ENCODE measurements at places on chromosomes 4 and X.
A peak's percentile ranks its signal among the peaks of the same experiment; 100 is the strongest.

- no peak for DNase-seq
Observed at GRCh38 chr4:42416017-42416416, 18.7 kb downstream of the SHISA3 start.

DNA sequence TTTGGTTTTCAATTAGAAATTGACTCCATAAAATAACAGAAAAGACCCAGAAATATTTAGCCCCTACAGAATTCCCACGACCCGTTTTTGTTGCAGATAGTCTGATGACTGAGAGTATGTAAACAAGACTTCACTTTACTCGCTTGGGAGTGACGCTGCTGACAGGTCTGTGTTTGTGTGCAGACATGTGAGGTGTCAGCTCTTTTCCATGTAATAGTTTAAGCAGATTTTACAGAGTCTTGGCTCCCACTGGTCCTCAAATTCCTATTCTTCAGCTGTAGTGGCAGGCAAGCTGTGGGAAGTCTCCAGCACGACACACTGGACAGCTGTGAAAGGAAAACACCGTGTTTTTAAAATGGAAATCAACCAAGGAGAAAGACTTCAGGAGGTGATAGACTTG is 455.7 kb downstream of the GABRG1 start:
- DNase-seq = no peak

GRCh38 chr4:148061141-148061481 is 329.2 kb downstream of the ARHGAP10 start:
- DNase-seq = no peak

DNA sequence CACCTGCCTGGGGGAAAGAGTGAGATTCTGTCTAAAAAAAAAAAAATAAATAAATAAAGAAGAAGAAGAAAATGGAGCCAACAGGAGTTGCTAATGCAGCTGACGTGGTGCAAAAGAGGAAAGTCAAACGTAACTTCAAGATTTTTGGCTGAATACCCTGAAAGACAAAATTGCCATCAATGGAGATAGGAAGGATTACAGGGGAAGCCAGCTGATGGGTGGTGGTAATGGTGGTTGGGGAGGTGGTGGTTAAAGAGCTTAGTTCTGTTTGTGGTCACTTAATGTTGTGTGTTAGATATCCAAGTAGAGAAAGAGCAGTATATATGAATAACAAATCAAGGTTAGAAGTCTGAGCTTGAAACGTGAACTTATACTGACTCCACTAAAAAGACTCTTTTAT is 225.4 kb downstream of the ARHGAP24 start:
- DNase-seq = no peak

- no peak for DNase-seq
Observed at GRCh38 chrX:118418811-118419251, 72.9 kb downstream of the WDR44 start.

DNA sequence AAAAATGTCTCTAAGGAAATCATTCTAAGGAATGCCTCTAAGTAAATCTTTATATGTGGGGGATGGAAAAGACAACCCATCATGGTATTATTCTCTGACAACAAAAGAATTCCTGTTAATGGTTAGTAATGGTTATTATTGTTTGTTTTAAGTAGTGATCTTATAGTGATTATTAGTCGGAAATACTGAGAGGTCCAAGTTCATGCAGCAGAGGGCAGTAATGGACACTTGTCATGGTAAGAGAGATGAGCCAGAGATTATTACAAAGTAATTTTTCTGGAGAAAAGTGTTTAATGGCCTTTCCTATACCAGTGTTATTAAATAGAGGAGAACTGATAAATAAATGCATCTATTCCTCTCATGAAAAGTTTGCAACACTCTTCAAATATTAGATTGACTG is 8.1 kb upstream of the DKK2 start:
- DNase-seq = no peak

GRCh38 chr4:105527081-105527480 is 25.3 kb upstream of the ARHGEF38 start:
- no peak for DNase-seq

DNA sequence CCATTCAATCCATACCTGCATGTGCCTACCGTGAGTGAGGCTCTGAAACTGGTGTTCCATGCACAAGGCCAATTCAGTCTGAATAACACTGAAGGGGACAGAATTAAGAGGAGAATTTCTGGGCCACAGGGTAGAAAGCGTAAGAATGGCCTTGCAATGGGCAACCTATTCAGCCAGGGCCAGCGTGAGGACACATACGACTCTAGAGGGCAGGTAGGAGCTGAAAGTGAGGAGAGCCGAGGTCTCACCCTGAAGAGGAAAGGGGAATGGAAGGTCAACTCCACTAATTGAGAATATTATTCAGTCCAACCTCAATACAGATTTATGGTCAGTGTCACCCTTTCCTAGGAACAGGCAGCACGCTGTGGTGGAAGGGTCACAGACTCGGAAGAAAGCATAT is 202.2 kb downstream of the TRIML1 start:
- no peak for DNase-seq

DNA sequence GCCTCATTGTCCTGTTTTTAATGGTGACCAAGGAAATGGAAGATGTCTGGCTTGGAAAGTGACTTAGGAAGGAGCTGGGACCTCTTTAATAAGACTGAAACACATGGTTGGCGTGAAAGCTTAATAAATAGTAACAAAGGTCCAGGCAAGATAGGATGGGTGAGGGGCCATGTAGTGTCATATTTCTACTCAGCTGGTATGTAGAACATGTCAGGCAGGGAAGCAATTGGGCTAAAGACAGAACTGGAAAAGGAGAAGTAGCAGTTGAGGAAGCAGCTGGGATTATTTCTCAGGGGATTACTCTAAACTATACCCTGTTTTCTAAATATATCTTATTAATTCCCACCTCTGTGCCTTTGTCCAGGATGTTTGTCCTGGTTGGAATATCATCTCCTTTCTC is 18.6 kb downstream of the ITGB1BP2 start:
- DNase-seq = no peak

DNA sequence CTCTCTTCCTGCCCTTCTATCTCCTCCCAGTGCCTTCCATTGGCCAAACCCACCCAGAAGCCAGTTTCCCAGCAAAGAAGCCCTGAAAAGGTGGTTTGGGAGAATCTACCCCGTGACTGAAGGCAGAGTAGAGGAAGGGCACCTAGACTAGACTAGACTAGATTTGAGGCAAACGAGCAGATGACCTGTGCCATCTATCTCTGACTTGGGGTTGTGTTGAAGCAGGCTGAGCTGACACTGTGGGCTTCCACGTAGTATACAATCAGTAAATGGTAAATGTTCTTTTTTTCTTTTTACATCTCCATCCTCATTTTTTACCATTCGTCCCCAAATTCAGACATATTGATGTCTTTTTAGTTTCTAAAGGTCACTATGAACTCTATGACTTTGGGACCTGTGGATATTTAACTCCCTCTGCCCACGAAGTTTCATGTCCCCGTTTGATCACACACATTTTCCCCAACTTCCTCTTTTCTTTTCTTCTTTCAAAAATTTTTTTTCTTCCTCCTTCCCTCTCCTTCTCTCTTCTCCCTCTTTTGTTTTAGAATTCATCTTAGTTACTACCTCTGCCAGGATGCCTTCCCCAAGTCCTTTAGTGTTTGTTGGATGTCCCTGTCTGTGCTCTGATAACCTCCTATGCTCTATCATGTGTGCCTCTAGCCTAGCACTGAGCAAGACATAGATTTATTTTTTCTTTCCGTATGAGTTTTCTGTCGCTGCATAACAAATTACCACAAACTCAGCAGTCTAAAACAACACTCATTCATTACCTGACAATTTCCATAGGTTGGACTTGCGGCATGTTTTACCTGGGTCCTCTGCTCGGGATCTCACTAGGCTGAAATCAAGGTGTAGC is 6.2 kb upstream of the AFF1 start:
- DNase-seq = no peak

GRCh38 chr4:7759635-7760034 is 180.0 kb downstream of the AFAP1 start:
- DNase-seq = no peak

- no peak for DNase-seq
Observed at GRCh38 chrX:2962381-2962780, 33.2 kb upstream of the ARSD start.

DNA sequence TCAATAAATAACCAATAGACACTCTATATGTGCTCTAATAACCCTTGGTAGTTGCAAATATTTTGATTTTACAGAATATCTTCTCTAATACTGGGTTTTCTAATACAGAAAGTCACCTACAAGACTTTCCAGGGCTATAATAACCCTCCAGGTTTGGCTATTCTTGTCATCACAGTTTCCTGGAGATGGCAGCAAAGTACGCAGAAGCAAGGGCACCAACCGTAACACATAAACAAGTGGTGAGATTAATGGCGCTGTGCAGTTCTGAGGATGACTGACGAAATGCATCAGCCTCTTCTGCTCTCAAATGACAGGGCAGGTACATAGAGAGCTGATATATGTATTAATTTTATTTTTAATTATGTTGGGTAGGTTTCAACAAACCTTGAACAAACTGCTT is 122.4 kb downstream of the C4orf33 start:
- no peak for DNase-seq

- DNase-seq = no peak
Observed at GRCh38 chrX:15989716-15990115, 133.6 kb upstream of the GRPR start.

- no peak for DNase-seq
Observed at GRCh38 chr4:56149591-56149990, 200.8 kb downstream of the CEP135 start.

GRCh38 chrX:17174671-17175070 is 200.3 kb upstream of the NHS start:
- no peak for DNase-seq

- peak; percentile 70 for DNase-seq
Observed at GRCh38 chr4:87260477-87260876, 40.1 kb upstream of the KLHL8 start.

- DNase-seq = no peak
Observed at GRCh38 chr4:101028886-101029285, 318.4 kb downstream of the PPP3CA start.

DNA sequence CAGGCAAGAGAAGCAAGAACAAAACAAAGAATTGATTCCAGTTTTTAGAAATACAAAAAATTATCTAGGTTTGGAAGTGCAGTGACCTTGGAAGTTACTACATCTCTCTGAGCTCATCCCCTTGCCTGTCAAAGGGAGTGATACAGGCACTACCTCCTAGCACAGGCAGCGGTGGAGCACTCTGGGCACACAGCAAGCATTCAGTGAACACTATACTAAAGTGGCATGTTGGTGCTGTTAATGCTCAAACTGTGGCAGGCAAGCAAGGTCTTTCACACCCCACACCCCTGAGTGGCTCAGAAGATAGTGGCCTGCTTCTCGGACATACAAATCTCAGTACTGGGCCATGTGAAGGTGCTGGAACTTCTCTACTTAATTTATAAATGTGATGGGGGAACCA is 51.2 kb downstream of the DRD5 start:
- no peak for DNase-seq

DNA sequence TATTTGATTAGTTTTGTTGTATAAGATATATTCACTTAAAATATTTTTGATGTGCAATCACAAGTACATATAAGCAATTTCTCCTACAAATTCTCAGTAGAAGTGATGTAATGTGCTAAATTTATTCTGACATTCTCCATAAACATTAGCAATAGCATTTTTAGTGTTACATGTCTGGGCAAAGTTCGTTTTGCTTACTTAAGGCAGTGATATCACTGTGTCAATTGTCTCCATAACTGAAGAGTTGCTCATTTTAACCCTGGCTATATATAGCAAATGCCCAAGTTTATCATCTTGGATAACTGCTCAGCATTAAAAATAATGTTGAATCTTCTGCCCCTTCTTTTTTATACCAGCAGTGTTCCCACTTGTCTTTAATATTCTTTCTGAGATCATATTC is 340.0 kb upstream of the NDST4 start:
- DNase-seq = no peak

GRCh38 chr4:182862141-182862875 is 54.9 kb downstream of the DCTD start:
- no peak for DNase-seq

- no peak for DNase-seq
Observed at GRCh38 chr4:40507977-40508376, 121.7 kb downstream of the RBM47 start.

DNA sequence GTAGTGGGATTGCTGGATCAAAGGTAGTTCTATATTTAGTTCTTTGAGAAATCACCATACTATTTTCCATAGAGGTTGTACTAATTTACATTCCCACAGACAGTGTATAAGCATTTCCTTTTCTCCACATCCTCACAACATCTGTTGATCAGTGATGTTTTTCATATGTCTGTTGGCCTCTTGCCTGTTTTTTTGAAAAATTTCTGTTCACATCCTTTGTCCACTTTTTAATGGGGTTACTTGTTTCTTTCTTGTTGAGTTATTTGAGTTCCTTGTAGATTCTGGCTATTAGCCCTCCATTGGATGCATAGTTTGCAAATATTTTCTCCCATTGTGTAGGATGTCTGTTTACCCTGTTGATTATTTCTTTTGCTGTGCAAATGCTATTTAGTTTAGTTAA is 72.6 kb downstream of the STOX2 start:
- no peak for DNase-seq

DNA sequence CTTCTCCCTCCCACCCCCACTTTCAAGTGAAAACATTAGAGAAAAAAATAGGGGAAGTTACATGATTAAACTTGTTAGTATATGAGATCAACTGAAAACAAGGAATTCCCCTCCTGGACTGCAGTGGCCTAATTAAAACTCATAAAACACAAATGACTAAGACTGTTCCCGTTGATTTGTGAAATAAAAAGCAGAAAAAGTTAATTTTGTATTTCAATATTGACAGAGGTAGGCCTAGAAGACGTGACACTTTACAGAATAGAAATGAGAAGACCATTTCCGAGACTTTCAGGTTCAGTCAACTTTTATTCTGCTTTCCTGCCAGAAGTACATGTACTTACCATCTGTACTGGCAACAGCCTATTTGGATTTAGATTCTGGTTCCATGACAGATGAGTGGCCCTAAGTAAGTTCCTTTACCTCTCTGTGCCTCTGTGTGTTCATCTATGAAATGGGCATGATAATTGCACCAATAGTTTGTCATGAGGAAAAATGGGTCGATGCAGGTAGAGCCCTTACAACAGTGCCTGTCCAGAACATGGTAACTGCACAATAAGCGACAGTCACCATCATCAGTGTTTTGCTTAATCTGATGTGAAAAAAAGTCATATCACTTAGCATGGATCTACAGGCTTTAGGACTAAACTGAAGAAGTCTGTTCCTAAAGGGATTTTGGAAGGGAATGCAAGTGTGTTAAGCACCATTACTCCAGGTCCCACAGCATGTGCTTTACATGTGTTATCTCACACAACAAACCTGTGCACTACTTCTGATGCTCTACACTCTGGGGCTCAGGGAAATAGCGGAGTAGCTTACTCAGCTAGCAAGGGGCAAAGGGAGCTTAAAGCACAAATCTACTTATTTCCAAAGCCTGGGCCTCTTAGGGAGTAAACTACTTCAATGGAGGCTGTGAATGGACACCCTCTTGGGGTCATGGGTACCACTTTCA is 562.3 kb upstream of the DIPK2B start:
- DNase-seq = no peak

Measured in RCC 7860 (cell line).